HT-29 (cell line): ENCODE measurements at places on chromosomes 12 and 14.
A peak's percentile ranks its signal among the peaks of the same experiment; 100 is the strongest.

DNA sequence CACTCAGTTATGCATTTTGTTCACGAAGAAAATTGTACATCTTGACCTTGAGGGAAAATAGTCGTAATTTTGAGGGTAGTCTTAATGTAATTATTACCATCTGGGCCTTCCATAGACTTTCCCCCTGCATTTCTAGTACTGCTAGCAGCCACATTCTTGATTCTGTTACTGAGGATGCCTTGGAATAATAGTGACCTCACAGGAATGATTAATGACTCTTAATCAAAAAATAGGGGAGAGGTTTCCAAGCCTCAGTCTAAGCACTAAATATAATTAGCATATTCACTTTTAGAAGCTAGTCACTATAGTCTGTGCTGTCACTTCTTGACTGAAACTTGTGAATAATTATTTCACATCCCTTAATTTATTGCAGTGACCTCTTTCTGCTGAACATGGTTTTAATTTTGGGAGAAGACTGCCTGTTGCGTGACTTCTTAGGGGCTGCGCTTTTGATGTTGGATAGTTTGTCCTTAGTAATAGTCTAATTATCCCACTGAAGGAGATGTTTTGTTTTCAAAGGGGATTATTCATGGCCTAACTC, 400.5 kb downstream of the ADAMTS20 start:
- DNase-seq: no peak

DNA sequence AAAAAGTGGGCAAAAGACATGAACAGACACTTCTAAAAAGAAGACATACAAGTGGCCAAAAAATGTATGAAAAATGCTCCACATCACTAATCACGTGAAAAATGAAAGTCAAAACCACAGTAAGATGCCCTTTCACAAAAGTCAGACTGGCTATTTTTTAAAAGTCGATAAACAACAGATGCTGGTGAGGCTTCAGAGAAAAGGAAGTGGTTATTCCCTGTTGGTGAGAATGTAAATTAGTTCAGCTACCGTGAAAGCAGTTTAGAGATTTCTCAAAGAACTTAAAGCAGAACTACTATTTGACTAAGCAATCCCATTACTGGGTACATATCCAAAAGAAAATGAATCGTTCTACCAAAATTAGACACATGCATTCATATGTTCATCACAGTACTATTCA, 237.0 kb downstream of the KIF21A start:
- no peak for DNase-seq

- DNase-seq: peak; percentile 41
These were observed 1.1 kb upstream of the YY1 start for GRCh38 chr14:100237735-100238418.

GRCh38 chr14:103502877-103503276, 19.8 kb downstream of the CKB start:
- DNase-seq: no peak

- no peak for DNase-seq
These were observed 28.5 kb upstream of the SMOC1 start for GRCh38 chr14:69850736-69851112.

DNA sequence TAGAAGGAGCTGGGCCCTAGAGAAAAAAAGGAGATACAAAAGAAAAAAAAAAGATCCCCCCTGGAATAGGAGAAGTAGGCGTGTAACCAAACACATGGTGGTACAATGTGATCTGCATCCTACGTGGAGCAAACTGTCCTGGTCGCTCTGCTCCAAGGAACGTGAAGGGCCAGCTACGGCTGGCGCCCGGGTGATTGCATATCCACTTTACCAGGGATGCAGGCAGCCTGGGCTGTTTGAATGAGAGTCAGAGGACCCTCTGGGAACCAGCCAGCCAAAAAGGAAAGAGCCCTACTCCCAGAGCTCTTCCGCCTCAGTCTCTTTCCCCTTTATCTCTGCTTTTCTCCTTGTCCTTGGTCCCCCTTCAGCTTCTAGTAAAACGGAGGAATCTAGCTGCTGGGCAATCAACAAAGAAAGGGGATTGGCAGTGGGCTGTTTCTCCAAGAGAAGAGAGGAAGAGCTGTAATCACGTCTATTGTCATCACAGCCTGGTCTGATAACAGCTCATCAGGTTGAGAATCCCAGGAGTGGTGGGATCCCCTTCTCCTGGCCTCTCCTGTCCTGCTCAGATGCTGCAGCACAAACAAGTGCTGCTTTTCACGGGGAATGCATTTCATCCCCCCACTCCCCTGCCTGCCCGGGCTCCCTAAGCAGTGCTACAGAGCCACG, 156.0 kb downstream of the ADCK1 start:
- DNase-seq: no peak

GRCh38 chr12:109702111-109702841, 11.3 kb upstream of the FAM222A start:
- DNase-seq: no peak

- no peak for DNase-seq
These were observed 32.0 kb upstream of the SOCS2 start for GRCh38 chr12:93540466-93540865.

DNA sequence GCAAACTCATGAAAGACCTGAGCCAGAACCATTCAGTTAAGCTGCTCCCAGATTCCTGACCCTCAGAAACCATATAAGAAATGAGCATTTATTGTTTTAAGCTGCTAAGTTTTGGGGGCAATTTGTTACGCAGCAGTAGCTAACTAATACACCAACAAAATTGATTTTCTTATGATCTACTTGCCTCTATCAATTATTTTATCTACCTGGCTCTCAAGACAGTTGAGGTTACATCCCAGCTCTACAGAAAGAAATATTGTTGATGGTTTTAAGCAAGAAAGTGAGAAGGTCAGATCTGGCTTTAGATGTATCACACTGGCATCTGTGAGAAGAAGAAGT, 103.1 kb upstream of the MDM1 start:
- DNase-seq: no peak

DNA sequence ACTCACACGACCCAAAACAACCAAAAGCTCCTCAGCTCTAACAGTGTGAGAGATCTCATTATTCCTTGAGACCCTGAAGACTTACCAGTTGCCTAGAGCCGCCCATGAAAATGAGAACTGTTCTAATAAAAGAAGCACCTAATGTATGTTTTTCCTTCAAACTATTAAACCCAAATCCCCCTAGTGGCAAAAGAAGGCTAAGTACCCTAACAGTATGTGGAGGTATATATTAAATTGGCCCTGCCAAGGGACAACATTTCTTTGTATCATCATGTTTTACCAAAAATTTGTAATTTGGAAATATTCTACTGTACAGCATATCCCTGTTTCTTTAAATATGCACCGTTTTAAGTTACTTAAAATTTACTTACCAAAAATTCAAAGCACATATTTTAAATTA, 38.0 kb upstream of the PPFIA2 start:
- DNase-seq: peak; percentile 52

- peak; percentile 43 for DNase-seq
These were observed 44.7 kb upstream of the ATP23 start for GRCh38 chr12:57896434-57897201.

DNA sequence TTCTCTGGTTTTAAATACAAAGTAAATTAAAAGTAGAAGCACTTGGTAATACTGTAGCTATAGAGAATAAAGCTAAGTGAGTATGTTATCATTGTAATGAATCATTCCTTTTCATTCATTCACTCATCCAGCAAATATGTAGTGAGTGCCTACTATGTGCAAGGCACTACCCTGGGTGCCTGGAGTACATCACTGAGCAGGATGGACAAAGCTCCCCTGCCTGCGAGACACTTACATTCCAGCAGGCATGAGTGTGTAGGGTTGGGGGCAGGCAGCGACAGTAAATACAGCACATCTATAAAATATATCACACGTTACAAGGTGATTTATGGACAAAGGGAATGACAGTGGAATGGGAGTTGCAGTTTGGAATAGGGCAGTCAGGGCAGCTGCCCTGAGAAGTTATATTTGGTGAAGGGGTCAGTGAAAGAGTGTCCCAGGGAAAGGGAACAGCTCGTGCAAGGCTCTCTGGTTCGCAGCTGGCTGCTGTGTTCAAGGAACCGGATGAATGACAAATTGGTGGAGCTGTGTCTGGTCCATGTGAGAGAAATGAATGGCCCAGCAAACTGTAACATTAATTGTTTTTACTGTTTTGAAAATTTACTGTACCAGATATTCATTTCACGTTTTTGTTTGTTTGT, 159.6 kb downstream of the CRADD start:
- no peak for DNase-seq

DNA sequence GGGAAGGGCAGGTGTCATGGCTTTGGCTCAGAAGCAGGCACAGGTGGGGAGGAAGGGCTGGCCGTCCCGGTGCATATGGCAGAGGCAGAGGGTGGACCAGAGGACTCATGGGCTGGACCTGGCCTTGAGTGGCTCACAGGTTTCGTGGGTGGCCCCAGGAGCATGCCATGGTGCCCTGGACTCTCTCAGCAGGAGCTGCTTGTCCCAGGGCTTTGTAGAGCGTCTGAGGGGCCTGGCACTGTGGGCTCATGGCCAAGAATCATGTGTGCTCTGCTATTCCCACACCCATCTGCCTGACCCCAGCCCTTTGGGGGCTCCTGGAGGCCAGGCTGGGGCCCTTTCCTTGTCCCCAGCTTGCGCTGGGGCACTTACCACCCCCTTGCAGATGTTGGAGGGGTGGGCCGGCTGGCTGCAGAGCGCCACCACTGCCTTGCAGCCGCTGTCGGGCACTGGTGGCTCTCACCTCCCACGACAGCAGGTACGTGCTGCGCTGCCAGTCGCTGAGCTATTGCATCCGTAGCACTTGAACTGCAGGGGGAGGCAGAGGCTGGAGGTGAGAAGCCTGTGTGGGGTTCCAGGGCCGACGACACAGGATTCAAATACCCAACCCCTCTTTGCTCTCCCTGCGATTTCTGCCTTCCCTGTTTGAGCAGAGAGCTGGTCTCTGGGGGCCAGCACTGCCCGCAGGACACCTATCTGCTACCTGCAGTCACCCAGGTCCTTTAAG, 187.4 kb upstream of the PRMT8 start:
- DNase-seq: peak; percentile 36

DNA sequence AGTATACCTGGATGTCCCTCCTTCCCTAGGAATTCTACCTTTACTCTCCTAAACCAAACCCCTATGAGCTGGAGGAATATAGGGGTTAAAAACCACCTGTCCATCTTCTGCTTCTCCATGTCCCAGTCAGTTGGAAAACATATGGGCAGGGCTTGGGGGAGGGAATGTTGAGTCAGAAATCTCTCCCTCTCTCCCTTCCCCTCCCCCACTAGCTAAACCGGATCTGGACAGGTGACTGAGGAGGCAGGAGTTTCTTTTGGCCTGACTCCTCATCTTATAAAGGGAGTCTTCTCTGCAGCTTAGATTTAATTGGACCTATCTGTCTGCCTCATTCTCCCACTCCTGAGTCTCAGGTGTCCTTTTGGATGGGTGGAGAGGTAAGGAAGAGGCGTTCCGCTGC, 6.1 kb downstream of the ERBB3 start:
- DNase-seq: peak; percentile 73

- no peak for DNase-seq
These were observed 125.9 kb downstream of the PAPOLA start for GRCh38 chr14:96627811-96628775.

DNA sequence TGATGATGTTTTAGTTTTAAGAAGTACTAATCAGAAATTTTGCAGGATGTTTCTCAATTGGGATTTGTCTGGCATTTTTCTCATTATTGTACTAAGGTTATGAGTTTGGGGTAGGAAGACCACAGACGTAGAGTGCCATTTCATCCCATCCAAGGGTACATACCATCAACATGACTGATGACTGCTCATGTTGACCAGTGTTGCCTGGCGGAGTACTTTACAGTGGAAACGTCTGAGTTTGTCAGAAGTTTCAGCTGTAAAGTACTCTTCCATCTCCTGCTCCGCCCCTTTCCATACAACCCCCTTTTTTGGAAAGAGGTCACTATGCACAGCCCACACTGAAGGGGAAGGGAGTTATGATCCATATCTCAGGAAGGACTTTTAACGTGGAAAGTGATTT, 74.2 kb downstream of the RCOR1 start:
- no peak for DNase-seq

DNA sequence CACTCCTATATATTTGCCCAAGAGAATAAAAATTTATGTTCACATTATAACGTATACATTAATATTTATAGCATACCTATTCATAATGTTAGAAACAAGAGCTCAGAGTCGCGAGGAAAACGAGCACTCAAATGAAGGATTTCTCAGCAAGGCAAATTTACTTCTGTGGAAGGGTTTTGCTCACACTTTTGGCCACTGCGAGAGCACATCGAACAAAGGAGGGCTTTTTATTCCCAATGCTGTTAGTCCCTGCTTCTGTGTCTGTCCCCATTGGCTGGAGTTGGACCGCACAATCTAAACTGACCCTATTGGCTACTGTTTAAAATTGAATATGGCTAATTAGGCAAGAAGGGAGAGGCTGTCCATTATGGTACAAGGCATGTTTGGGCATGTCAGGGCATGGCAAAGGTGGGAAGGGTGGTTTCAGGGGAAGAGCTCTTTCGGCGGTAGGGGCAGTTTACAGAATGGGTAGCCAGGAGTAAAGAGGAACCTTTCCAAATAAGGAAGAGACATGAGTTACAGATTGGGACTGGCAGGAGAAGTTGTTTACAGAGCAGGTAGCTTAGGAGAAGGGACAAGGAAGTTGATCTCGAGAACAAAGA, 702.9 kb downstream of the TRHDE start:
- DNase-seq: no peak

GRCh38 chr12:123648401-123648800, 14.8 kb downstream of the GTF2H3 start:
- no peak for DNase-seq

- DNase-seq: no peak
These were observed 553.0 kb downstream of the SLC16A7 start for GRCh38 chr12:60148831-60149230.

- peak; percentile 60 for DNase-seq
These were observed 324.2 kb downstream of the ZFP36L1 start for GRCh38 chr14:68468437-68469207.

GRCh38 chr12:77772676-77773298, 57.9 kb upstream of the NAV3 start:
- no peak for DNase-seq

- DNase-seq: no peak
These were observed 16.8 kb downstream of the SCAF11 start for GRCh38 chr12:45973526-45973925.

GRCh38 chr14:71381814-71382213, 474.6 kb downstream of the PCNX1 start:
- DNase-seq: no peak

DNA sequence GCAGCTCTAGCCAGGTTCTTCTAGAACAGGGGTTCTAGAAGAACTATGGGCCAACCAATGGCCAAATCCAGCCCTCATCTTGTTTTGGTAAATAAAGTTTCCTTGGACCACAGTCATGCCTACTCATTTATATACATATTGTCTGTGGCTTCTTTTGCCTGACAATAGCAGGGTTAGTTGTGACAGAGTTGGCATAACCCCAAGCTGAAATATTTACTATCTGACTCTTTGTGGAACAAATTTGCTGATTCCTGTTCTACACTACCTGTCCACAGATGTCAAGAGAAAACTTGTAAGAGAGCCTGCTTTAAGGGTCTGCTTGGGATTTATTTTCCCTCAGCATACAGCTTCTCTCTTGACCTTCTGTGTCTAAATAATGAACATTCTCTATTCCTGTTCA, 289.0 kb downstream of the KSR2 start:
- no peak for DNase-seq
